ENCODE measurements at places on chromosomes 7 and 10.

DNA sequence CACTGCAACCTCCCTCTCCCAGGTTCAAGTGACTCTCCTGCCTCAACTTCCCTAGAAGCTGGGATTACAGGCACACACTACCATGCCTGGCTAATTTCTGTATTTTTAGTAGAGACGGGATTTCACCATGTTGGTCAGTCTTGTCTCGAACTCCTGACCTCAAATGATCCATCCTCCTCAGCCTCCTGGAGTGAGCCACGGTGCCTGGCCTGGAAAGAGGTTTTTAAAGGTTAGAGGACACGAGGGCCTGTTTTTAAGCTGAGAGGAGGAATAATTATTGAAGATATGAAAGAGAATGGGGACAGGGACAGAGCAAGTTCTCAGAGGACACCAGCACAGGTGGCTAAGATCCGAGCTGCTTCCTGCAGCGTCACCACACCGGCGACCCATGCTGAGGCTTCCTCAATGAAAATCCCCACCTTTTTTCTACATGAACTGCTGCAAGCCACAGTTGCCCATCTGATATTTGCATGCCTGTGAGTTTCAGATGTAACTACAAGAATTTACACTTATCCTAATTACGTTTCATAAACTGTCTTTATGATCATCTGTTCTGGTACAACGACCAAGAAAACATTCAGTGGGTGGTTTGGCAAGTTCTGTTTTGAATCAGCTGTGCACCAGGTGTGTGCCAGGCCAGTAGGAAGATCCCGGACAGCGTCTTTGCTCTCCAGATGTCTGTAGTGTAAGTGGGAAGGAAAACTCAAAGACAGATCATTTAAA is 76.0 kb downstream of the HIP1 start:
- DNase-seq: no peak

- DNase-seq: no peak
These were observed 126.3 kb downstream of the COL26A1 start for GRCh38 chr7:101488826-101489572.

DNA sequence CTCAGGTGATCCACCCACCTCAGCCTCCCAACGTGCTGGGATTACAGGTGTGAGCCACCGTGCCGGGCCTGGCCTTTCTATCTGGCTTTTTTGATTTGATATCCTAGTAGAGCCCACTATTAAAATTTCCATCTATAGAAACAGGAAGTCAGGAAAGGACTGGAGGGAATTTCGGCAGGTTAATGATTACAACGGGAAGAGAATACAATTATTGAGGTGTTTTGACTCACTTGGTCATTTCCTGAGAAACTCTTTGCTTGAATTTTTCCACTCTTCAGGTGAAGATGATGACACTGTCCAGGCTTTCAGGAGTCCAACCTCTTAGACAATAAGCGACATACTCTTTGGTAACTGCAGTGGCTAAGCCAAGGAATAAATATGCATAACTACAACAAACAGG is 1.1 kb upstream of the MKLN1 start:
- DNase-seq: no peak

DNA sequence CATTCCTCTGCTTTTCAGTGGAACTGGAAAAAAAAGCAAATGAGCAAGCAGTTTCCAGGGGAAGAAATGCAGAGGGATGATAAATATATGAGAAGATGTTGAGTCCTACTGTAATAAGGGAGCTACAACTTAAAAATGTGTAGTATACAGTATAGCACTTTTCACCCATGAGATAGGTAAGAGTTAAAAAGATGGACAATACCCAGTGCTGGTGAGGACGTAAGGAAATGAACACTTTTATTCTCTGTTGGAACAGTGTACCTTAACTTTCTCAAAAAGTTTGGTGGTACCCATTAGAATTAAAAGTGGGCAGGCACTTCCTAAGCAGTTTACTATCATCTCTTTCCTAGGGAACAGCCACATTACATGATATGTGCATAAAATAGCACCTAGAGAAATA is 2.7 kb upstream of the FAM170B start:
- DNase-seq: no peak

- no peak for DNase-seq
These were observed 94.9 kb upstream of the SKAP2 start for GRCh38 chr7:26959290-26959689.
